ENCODE measurements at places on chromosomes 3 and 15. TPM values are rescaled to one million over a fixed set of nuclear protein-coding genes. Genes with fewer than 3 reads are reported as not detected.

ITGB5 gene
- total RNA-seq = 422 TPM

SH2D7 gene
- total RNA-seq = not detected

CHAC1 gene
- 7.5 TPM for total RNA-seq

TTLL13 gene
- 0.61 TPM for total RNA-seq

ANKRD63 gene
- total RNA-seq = not detected

LRRIQ4 gene
- total RNA-seq = not detected

PEX11A gene
- 7.3 TPM for total RNA-seq

PLA2G4B gene
- total RNA-seq = 1.00 TPM

MORC1 gene
- total RNA-seq = not detected

CADM2 gene
- total RNA-seq = 0.21 TPM

SUCNR1 gene
- 0.17 TPM for total RNA-seq

SLC12A8 gene
- total RNA-seq = 1.6 TPM

RARRES1 gene
- 9.2 TPM for total RNA-seq
